Epithelial cell of umbilical artery (primary cell): ENCODE measurements at places on chromosomes 5 and 9. TPM values are rescaled to one million over a fixed set of nuclear protein-coding genes. Genes with fewer than 3 reads are reported as not detected.

Gene SLC1A3
- 0.32 and 1.2 TPM in 2 replicates for total RNA-seq

Gene TRIM7
- 14.3 and 14.6 TPM in 2 replicates for total RNA-seq

Gene HMMR
- 29.9 and 46.7 TPM in 2 replicates for total RNA-seq

Gene GABRA6
- not detected in 2 replicates for total RNA-seq

Gene CDH12
- under 0.01 TPM in 1 of 2 replicates, not detected in the other for total RNA-seq

Gene ALDOB
- total RNA-seq: not detected in 2 replicates

Gene SPATA31E1
- total RNA-seq: not detected in 2 replicates

Gene MAN1B1
- total RNA-seq: 57.0 and 64.3 TPM in 2 replicates

Gene IFNB1
- 0.46 TPM in 1 of 2 replicates, not detected in the other for total RNA-seq

Gene SLC6A3
- total RNA-seq: under 0.01 TPM in 1 of 2 replicates, not detected in the other

Gene NIM1K
- not detected in 2 replicates for total RNA-seq

Gene MZB1
- total RNA-seq: 0.32 and 0.46 TPM in 2 replicates

Gene DDX4
- not detected in 2 replicates for total RNA-seq

Gene DIRAS2
- total RNA-seq: not detected in 2 replicates

Gene FAM78A
- 1.9 and 6.8 TPM in 2 replicates for total RNA-seq

Gene SUSD3
- total RNA-seq: not detected in 2 replicates

Gene CCL21
- not detected in 2 replicates for total RNA-seq

Gene LTC4S
- not detected in 2 replicates for total RNA-seq

Gene TPPP
- under 0.01 and 0.15 TPM in 2 replicates for total RNA-seq

Gene PCDHGA4
- 1.7 and 1.9 TPM in 2 replicates for total RNA-seq

Gene PCDHA9
- under 0.01 and 0.15 TPM in 2 replicates for total RNA-seq

Gene GABRA1
- total RNA-seq: not detected in 2 replicates

Gene WNT8A
- total RNA-seq: not detected in 2 replicates

Gene NR3C1
- total RNA-seq: 16.6 and 22.5 TPM in 2 replicates

Gene BTNL3
- total RNA-seq: not detected in 2 replicates

Gene GRXCR2
- not detected in 2 replicates for total RNA-seq
